ENCODE measurements at places on chromosomes 4 and X. TPM values are rescaled to one million over a fixed set of nuclear protein-coding genes. Genes with fewer than 3 reads are reported as not detected.

DNA sequence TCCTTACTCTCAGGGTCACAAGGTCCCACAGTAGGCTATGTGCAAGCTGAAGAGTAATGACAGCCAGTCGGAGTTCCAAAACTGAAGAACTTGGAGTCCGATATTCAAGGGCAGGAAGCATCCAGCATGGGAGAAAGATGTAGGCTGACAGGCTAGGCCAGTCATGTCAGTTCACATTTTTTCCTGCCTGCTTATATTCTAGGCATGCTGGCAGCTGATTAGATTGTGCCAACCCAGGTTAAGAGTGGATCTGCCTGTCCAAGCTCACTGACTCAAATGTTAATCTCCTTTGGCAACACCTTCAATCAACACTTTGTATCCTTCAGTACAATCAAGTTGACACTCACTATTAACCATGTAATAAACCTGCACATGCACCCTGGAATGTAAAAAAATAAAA is 960.9 kb upstream of the HS3ST1 start:
- no peaks in the 10 kb centered on the region for H3K27me3 ChIP-seq
- H3K27ac ChIP-seq, result no peak overlapping the region
- H3K36me3 ChIP-seq, result no peaks in the 10 kb centered on the region
- H3K4me1 ChIP-seq, result no peaks in the 10 kb centered on the region

- no peaks in the 10 kb centered on the region for H3K36me3 ChIP-seq
- H3K27ac ChIP-seq, result no peak overlapping the region
- DNase-seq, result no peak
Measured at GRCh38 chrX:80237072-80237471, 183.2 kb upstream of the TENT5D start.

DNA sequence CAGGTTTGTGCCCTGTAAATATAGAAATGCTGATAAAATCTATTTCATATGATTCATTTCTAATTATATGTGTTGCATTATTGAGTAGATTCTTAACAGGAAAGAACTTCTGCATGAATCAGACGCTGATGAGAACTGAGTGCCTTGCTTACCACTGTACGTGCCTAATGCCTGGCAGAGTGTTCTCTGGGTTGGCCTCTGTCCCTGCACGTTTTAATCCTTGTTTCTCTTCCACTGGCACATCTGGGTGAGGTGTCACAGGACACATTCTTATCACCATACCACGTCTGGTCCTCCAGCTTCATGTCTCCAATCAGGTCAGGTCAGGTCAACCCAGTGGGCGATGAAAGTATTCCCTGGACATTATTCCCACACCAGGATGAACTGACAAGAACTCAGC is 53.6 kb downstream of the KLF3 start:
- no peak for DNase-seq
- H3K4me3 ChIP-seq, result no peak overlapping the region
- no peak overlapping the region for H3K27ac ChIP-seq
- no peaks in the 10 kb centered on the region for H3K36me3 ChIP-seq
- no peaks in the 10 kb centered on the region for H3K4me1 ChIP-seq

IGFBP7 gene
- total RNA-seq, result 322 TPM

DNA sequence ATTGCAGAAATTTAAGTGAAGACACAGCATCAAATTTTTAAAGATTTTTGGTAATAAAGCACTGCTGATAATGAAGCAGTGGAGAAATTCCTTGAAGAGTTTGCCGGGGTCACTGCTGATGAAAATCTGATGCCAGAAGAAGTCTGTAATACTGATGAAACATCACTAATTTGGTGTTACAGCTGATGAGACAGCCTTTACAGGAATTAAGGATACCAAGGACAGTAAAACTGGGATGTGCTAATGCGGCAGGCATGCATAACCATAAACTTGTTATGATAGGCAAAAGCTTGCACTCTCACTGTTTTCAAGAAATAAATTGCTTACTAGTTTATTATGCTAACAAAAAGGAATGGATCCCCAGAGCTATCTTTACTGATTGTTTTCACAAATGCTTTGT is 52.9 kb upstream of the VEGFC start:
- H3K27me3 ChIP-seq, result no peaks in the 10 kb centered on the region
- H3K36me3 ChIP-seq, result no peaks in the 10 kb centered on the region
- no peak for DNase-seq
- H3K4me1 ChIP-seq, result no peaks in the 10 kb centered on the region

DNA sequence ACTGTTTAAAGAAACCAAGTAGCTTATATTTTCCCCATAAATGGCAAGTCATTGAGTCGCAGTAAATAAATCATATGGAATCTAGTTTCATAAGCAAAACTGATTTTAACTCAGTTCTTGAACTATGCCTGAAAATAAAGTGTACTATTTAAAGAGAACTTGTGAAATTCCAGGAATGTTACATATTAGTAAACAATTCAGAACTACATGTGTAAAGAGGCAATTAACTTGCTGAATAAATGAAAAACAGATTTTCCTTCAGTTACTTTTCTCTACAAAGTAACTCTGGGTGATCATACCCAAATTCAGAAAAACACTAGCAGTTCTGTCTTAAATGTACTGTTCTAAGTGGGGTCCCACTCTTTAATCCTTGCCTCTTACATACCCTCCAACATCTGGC is 236.1 kb upstream of the EDNRA start:
- H3K4me1 ChIP-seq, result no peaks in the 10 kb centered on the region
- DNase-seq, result no peak
- H3K4me3 ChIP-seq, result no peak overlapping the region
- H3K36me3 ChIP-seq, result no peaks in the 10 kb centered on the region
- no peaks in the 10 kb centered on the region for H3K27me3 ChIP-seq

- DNase-seq, result no peak
- H3K36me3 ChIP-seq, result no peaks in the 10 kb centered on the region
- H3K4me3 ChIP-seq, result no peak overlapping the region
- H3K4me1 ChIP-seq, result peaks cover 29% of the 10 kb centered on the region
- no peaks in the 10 kb centered on the region for H3K27me3 ChIP-seq
Measured at GRCh38 chr4:37982736-37983135, 22.5 kb downstream of the PTTG2 start.

DNA sequence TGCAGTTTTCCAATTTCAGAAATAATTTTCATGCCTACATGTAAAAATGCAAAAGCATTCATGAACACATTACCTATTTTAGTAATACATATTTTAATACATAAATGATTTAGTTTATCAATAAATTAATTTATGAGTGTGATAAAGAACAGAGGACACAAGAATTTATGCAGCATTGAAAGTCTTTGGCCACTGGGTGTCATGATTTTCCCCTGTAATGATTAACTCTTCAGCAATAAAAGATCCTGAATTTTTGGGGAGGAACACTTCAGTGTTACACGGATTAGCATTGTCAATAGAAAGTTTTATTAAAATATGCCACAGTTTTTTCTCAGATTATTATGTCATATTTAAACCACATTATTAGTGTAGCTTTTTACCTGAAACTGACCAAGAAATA is 8.6 kb upstream of the VCX2 start:
- H3K4me3 ChIP-seq, result no peak overlapping the region
- H3K27ac ChIP-seq, result no peak overlapping the region
- no peak for DNase-seq
- H3K27me3 ChIP-seq, result no peaks in the 10 kb centered on the region

GRCh38 chr4:15400226-15400625 is 27.6 kb upstream of the C1QTNF7 start:
- H3K27ac ChIP-seq, result peak overlapping the region; percentile 66
- DNase-seq, result no peak
- peaks cover 27% of the 10 kb centered on the region for H3K4me1 ChIP-seq
- H3K27me3 ChIP-seq, result no peaks in the 10 kb centered on the region
- H3K36me3 ChIP-seq, result no peaks in the 10 kb centered on the region

FGB gene
- total RNA-seq, result 0.95 TPM

GRCh38 chr4:38030023-38030422 is 69.8 kb downstream of the PTTG2 start:
- no peaks in the 10 kb centered on the region for H3K4me1 ChIP-seq
- no peak overlapping the region for H3K4me3 ChIP-seq
- no peak for DNase-seq
- no peak overlapping the region for H3K27ac ChIP-seq
- H3K36me3 ChIP-seq, result peaks cover 38% of the 10 kb centered on the region

GRCh38 chrX:138886769-138887168 is 175.3 kb upstream of the FGF13 start:
- no peaks in the 10 kb centered on the region for H3K36me3 ChIP-seq
- no peak for DNase-seq
- no peaks in the 10 kb centered on the region for H3K27me3 ChIP-seq
- no peak overlapping the region for H3K27ac ChIP-seq
- no peaks in the 10 kb centered on the region for H3K4me1 ChIP-seq

DNA sequence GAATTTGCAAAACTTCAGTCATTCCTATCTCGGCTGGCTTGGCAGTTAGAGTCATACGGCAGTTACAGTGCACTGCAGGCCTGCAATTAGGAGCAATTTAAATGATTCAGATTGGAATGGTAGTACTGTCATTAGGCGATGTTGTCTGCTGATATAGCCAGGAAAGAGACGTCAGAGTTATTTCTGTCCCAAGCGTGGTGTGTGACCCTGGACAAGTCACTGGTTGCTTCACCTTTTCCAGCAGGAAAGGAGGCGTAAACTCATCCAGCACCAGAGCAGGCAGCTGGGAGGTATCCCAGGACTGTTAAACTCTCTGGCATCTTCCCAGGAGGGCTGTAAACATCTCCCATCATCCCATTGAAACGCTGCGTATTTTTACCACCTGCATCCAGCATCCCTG is 836 bp upstream of the LNX1 start:
- no peaks in the 10 kb centered on the region for H3K36me3 ChIP-seq
- no peak overlapping the region for H3K27ac ChIP-seq
- no peak for DNase-seq
- peak overlapping the region; percentile 24 for H3K4me3 ChIP-seq
- no peaks in the 10 kb centered on the region for H3K27me3 ChIP-seq

DNA sequence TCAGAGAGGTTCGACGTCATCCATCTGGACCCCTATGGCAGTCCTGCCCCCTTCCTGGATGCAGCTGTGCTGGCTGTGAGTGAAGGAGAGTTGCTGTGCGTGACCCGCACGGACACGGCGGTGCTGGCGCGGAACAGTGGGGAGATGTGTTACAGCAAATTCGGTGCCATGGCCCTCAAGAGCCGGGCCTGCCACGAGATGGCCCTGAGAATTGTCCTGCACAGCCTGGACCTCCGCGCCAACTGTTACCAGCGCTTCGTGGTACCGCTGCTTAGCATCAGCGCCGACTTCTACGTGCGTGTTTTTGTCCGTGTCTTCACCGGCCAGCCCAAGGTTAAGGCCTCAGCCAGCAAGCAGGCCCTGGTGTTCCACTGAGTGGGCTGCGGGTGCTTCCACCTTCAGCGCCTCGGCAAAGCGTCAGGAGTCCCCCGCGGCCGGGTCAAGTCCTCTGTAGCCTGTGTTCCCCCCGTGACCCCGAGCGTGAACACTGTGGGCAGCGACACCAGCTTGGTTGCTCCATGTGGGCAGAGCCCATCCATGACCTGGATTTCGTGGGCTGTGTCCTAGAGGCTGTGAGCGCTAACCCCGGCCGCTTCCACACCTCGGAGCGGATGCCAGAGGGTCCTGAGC is 186.7 kb upstream of the SLITRK2 start:
- H3K27ac ChIP-seq, result no peak overlapping the region
- DNase-seq, result no peak
- H3K36me3 ChIP-seq, result no peaks in the 10 kb centered on the region
- H3K4me3 ChIP-seq, result no peak overlapping the region
- no peaks in the 10 kb centered on the region for H3K27me3 ChIP-seq

GRCh38 chr4:104457308-104457981 is 37.2 kb downstream of the CXXC4 start:
- no peak overlapping the region for H3K27ac ChIP-seq
- no peaks in the 10 kb centered on the region for H3K36me3 ChIP-seq
- no peaks in the 10 kb centered on the region for H3K4me1 ChIP-seq
- no peaks in the 10 kb centered on the region for H3K27me3 ChIP-seq
- DNase-seq, result no peak
- no peak overlapping the region for H3K4me3 ChIP-seq

DNA sequence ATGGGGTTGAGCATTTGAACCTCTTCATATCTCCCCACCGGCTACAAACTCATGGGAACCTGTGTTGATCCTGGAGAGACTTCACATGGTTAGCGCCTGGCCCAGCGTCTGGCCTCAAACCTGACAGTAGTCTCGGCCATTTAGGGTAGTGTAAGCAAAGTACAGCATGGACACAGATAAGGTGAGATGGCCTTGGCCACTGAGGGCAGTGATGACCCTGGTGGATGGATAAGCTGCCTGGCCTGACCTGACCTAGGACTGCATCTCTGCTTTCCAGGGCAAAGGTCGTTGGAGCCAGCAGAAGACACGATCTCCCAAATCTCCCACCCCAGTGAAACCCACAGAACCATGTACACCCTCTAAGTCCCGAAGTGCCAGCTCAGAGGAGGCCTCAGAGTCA is 51.7 kb downstream of the BCORL1 start:
- no peaks in the 10 kb centered on the region for H3K27me3 ChIP-seq
- no peak for DNase-seq
- H3K4me1 ChIP-seq, result no peaks in the 10 kb centered on the region
- H3K4me3 ChIP-seq, result no peak overlapping the region
- H3K27ac ChIP-seq, result no peak overlapping the region

GRCh38 chrX:96791559-96791958 is 92.1 kb upstream of the RPA4 start:
- H3K4me3 ChIP-seq, result no peak overlapping the region
- no peaks in the 10 kb centered on the region for H3K4me1 ChIP-seq
- H3K27ac ChIP-seq, result no peak overlapping the region
- H3K27me3 ChIP-seq, result no peaks in the 10 kb centered on the region

EFHC2 gene
- total RNA-seq, result 2.5 TPM

All from lower lobe of right lung (tissue), 2 donors.